ENCODE measurements at places on chromosomes 6 and 20.

DNA sequence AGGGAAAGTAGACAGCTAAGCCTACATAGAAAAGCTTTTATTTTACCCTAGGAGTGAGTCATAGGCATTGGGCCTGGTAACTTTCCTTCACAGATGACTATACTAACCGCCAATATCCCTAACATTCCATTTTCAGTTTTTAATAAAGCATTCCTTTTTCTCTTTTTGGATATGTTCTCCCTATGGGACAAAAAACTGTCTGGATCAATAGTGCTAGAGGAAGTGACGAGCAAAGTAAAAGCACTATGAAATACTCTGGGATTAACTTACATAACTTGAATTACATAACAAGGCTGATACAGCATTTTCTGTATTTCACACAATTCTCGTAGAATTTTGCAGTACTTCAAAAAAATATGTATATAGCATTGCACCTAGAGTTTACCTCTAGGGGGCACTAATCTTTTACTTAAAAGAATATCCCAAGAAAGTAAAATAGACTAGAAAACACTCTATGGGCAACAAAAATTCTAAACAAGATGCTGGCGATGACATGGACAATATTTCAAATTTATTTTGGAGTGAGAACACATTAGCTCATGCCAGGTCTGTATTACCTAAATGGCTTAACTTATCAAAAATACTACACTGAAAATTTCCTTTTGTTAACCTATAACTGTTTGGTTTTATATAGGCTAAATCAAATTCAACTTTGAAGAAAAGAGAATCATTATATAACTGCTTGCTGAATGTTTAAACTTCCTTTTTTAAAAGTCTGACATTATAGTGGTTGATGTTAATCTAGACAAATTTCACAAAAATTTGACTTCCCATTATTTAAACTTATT lies 66.3 kb upstream of the DST start:
- DNase-seq: peak; percentile 60

DNA sequence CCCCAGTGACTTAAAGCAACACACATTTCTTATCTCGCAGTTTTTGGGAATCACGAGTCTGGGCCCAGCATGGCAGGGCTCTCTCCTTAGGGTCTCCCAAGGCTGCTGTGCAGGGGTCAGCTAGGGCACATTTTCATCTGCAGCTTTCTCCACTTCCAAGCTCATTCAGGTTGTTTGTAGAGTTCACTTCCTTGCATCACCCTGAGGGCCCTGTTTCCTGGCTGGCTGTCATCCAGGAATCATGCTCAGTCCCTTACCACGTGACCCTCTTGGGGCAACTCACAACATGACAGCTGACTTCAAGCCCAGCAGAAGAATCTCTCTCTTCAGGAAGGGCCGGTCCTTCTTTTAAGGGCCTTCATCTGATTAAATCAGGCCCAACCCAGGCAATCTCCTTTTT lies 21.3 kb downstream of the SNAP25 start:
- peak; percentile 34 for DNase-seq

GRCh38 chr6:167892835-167893815 lies 66.4 kb downstream of the AFDN start:
- DNase-seq: peak; percentile 59

DNA sequence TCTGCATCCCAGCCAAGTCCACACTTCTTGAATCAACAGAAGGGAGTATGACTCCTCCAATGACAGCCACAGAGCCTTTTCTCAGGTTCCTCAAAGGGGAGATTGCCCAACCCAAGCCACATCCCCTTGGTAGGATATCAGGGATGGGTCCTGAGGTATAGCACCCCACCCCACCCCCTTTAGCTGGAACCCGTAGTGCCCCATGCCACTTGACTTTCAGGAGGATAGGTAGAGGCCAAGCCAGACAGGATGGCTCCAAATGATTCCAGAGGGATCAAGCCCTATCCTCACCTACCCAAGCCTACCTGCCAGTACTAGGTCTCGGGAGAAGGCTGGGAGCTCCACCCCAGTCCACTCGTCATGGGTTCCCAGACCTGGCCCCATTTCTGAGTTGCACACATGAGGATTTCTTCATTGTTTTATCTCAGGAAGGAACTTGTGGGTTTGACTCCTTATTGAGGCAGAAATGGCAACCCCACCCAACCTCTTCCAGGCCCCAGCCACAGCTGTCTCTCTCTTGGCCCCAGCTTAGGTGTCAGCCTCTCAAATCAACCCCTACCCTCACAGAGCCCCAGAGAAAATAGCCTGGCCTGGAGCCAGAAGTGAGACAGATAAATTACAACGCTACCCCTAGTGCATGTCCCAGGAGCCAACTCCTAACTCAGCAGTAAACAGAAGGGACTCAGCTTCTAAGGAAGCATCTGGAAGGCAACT lies 3.6 kb downstream of the CCND3 start:
- peak; percentile 84 for DNase-seq

GRCh38 chr20:20089018-20089417 lies 36.7 kb downstream of the CFAP61 start:
- DNase-seq: no peak

DNA sequence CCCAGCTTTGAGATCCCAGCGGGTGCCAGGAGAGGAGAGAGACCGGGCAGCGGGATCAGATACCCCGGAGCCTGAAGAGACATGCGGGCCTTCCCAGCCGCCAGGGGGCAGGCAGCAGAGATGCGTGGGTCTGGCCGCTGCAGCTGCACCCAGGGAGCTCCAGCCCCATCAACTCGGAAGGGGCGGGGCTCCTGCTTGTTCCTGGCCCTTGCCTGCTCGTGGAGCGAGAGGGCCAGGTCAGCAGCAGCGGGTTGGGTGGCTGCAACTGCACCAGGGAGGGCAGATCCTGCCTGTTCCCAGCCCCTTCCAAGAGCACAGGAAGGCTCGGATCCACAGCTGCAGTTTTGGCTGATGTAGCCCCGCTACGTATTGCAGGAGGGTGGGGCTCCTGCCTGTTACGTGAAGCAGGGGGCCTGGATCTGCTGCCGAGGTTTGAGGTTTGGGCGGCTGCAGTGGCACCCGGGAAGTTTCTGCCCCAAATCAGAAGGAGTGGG lies 532.8 kb downstream of the RFPL4B start:
- DNase-seq: no peak

DNA sequence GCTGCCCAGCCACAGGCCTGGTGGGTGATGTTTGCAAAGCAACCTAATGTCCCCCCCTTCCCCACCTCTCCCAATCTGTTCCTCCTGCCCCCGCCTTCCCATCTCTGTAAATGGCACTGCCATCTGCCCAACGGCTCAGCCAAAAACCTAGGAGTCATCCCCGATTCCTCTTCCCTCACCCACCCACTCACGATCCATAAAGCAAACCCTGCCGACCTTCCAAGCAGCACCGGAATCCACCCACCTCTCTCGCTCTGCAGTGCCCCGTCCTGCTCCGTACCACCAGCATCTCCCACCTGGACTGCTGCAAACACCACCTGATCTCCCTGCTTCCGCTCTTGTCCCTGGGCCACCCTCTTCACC lies 37.6 kb downstream of the SULF2 start:
- no peak for DNase-seq

GRCh38 chr20:59788196-59788735 lies 145.2 kb downstream of the SYCP2 start:
- DNase-seq: no peak
